ENCODE measurements at places on chromosomes 2 and 18. TPM values are rescaled to one million over a fixed set of nuclear protein-coding genes. Genes with fewer than 3 reads are reported as not detected.

BOLL gene
- not detected for total RNA-seq

CYS1 gene
- not detected for total RNA-seq

SERPINB4 gene
- not detected for total RNA-seq

TGOLN2 gene
- total RNA-seq = 101 TPM

B3GNT7 gene
- 1.3 TPM for total RNA-seq

CPO gene
- not detected for total RNA-seq
